Osteoblast (primary cell): ENCODE measurements at places on chromosomes 11 and 22. TPM values are rescaled to one million over a fixed set of nuclear protein-coding genes. Genes with fewer than 3 reads are reported as not detected.

The LRRN4CL gene
- total RNA-seq, result 9.1 and 13.8 TPM in 2 replicates

The CTSF gene
- 41.3 and 45.6 TPM in 2 replicates for total RNA-seq

DNA sequence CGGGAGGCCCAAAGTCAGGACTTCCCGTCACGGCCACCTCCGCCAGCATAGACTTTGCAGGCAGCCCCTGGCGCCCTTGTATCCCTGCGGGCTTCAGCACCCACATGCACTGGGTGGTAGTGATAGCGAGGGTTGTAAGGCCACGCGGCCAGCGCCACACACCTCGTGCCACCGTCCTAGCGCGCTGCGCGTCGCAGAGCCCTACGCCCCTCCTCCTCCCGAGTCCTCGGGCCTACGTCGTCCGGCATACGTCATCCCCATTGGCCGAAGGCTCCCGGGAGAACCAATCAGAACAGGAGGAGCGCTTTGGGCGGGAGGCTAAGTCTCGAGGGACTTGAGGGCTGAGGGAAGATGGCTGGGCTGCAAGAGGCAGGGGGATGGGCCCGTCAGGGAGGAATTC, 1.3 kb upstream of the BTBD18 start:
- no peak for DNase-seq

- DNase-seq, result no peak
These were observed 17.6 kb upstream of the LIN7C start for GRCh38 chr11:27524155-27524554.

DNA sequence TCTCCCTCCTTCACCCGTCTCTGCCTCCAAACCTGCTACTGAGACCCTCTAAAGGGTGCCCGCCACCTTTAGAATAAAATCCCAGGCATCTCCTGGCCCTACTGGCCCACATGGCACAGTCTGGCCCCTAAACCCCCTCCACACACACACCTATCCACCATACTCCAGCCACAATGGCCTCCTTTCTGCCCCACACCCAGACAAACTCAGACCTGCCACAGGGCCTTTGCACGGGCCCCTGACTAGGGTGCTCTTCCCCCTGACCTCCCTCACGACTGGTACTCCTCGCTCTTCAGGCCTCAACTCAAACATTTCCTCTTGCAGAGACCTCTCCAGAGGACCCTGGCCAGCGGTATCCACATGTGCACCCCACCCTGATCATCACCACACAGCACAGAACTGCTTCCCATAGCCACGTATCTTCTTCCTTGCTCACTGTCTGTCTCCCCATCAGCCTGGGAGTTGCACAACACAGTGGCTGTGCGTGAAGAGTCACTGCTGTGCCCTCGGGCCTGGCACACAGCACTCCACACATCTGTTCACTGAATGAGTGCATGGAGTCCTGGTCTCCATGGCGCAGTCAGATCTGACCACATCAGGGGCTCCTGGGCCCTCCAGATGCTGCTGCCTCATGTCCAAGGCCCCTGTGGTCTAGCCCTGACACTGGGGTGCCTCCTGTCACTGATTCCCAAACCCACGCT, 66.2 kb upstream of the TCF20 start:
- DNase-seq, result no peak

DNA sequence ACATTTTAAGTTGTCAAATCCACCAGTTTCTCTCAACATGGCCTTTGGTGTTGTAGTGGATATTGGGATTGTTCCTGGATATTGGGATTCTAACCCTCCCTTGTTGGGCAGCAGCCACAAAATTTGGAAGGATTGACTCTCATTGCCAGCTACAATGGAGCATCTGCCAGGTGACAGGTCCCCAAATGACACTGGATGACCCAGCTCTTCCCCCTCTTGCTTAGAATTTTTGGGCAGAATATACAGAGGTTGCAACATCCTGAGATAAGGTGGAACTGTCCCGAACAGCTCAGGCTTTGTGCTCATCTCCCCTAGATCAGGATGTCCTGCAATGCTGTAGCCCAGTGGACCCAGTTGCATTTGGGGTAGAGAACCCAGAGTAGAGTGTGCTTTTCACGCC, 5.3 kb upstream of the TBC1D22A start:
- no peak for DNase-seq

GRCh38 chr11:113644605-113645004, 61.5 kb downstream of the TMPRSS5 start:
- no peak for DNase-seq

DNA sequence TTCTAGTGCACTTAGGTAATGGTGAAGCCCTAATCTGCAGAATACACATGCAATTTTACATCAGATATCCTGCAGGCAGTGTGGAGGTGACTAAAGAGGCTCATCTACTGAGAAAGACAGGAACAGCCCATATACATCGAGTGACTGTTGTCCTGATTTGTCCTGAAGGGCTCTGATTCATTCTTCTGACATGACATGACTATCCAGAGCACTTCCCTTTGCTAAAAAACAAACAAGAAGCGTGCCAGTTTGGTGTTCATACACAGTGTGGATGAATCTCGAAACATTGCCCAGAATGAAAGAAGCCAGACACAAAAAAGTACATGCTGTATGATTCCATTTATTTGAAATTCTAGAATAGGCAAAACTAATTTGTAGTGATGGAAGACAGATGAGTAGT, 48.0 kb upstream of the AMPD3 start:
- DNase-seq, result no peak

DNA sequence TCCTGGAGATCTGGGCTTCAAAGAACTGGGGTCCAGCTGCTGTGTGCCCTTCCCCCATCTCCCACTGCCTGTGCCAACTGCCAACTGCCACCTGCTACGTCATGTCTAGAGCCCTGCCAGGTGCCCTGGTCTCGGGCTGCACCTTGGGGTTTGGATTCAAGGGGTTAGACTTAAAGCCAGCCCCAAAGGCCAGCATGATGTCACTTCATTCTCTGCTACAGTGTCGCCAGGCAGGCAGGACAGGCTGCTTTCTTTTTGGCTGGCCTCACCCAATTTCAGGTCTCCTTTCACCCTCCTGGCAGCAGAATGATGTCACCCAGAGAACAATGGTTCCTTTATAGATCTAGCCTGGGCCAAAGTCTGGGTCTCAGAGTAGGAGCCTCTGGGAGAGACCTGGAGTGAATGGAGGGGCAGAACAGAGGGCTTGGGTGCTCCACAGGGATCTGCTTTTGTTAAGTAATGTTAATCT, 79.5 kb upstream of the CRYBB3 start:
- no peak for DNase-seq

- DNase-seq, result peak; percentile 83
These were observed 7.6 kb upstream of the LMO2 start for GRCh38 chr11:33899400-33900037.

- DNase-seq, result no peak
These were observed 5.6 kb upstream of the STARD10 start for GRCh38 chr11:72799441-72799840.

The HEPN1 gene
- total RNA-seq, result under 0.01 TPM in 1 of 2 replicates, not detected in the other

GRCh38 chr22:46515208-46516111, 22.0 kb downstream of the CELSR1 start:
- peak; percentile 97 for DNase-seq

DNA sequence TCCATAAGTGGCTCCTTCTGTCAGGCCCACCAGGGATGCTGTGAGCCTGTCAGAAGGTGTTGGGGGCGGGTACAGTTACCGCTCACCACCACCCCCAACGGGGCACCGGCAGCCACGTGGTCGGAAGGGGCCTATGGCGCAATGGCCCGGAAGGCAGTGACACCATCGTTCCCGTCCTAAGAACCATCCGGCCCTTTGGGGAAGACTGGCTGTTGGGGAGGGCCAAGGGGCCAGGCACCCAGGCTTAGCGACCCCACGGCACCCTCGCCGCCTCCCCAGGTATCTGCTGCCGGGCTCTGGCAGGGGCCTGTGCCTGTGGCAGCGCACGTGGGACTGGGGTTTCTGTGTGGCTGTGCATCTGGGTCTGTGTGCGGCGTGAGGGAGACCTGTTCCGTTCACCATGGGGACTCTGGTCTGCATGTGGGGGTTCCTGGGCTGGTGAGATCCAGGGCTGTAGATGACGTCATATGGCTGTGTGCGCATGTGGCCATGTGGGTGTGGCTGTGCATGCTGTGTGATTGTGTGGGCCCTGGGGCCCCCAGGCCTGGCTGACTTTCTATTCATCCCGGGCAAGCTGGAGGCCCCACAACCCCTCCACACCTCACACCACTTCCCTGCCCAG, 717 bp downstream of the OSM start:
- peak; percentile 34 for DNase-seq

DNA sequence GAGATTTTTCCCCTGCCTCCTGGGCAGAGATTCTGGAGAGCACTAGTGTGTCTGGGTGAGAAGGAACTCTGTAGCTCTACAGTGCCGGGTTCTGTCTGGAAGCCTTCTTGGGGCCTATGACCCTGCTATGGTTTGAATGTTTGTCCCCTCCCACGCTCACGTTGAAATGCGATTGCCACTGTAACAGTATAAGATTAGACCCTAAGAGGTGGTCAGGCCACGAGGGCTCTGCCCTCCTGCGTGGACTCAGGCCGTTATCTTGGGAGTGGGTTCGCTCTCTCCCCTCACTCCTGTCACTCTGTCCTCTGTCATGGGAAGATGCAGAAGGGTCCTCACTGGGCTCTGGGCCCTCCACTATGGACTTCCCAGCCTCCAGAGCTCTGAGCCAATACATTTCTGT, 3.5 kb downstream of the AP5B1 start:
- DNase-seq, result peak; percentile 49

The MICAL2 gene
- total RNA-seq, result 109 and 156 TPM in 2 replicates

The XNDC1N gene
- 8.8 and 9.4 TPM in 2 replicates for total RNA-seq

GRCh38 chr22:17647991-17648390, 9.4 kb downstream of the BCL2L13 start:
- peak; percentile 77 for DNase-seq

- DNase-seq, result no peak
These were observed 449.7 kb upstream of the DDI1 start for GRCh38 chr11:103586756-103587155.

The APOBEC3F gene
- 3.5 and 5.1 TPM in 2 replicates for total RNA-seq

The BBOX1 gene
- under 0.01 and 0.36 TPM in 2 replicates for total RNA-seq

The TSPO gene
- 274 and 297 TPM in 2 replicates for total RNA-seq

The LGALS12 gene
- under 0.01 TPM in 1 of 2 replicates, not detected in the other for total RNA-seq

DNA sequence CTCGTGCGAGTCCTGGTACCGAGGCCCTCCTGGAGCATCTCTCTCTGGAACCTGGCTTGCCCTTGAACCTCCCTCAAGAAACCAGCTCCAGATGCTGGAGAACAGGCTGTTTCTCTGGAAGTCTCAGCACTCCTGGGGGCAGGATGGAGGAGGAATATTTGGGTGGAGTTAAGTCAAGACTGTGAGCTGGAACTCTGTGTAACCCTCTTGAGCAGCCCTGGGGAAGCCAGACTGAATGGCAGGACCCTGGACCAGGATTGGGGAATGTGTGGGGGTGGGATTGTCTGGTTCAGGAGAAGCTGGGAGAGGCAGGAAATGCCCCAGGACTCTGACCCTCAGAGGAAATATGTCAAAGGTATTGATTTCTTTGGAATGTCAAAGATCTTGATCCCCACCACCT, 7.7 kb downstream of the CREB3L1 start:
- no peak for DNase-seq

DNA sequence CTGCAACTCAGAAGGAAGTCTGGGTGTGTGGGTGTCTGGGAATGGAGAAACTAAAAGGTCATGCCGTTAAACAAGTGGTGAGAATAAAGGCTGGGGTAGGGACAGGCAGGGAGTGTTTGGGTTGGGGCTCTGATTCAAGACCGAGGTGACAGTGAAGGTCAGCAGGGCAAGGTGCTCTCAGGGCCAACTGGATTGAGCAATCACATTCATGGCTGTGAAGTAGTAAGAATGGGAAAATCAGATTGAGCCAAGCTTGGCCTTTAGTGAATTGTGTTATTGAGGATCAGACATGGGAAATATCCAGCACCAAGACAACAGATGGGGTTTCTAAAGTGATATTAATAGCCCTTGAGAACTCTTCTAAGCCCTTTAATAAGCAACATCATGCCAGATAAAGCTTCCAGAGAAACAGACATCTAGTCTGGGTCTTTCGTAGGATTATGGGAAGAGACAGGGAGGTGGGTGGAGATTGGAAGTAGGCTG, 24.3 kb downstream of the SCN3B start:
- no peak for DNase-seq

DNA sequence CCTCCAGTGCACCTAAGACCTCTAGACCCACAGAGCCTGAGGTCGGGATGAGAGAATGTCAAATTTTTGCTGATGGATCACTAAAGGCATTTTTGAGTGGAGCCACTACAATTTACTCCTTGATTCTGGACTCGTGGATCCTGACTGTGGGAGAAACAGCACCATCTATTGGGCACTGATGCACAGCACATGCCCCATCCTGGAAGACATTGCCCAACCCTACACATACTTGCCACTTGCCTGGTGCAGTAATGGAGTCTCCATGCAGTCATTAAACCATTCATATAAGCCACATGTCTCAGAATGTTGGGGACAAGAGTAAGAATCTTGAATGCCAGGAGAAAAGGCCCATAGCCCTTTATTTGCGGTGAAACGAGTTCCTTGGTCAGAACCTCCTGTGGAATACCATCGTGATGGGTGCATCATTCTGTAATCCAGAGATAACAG, 103.9 kb downstream of the GGTLC2 start:
- peak; percentile 80 for DNase-seq

The NAP1L4 gene
- total RNA-seq, result 72.0 and 87.8 TPM in 2 replicates

The NTM gene
- 48.1 and 92.8 TPM in 2 replicates for total RNA-seq

- peak; percentile 32 for DNase-seq
These were observed 974.2 kb downstream of the JRKL start for GRCh38 chr11:97364047-97364446.

GRCh38 chr22:45677063-45677462, 5.4 kb downstream of the ATXN10 start:
- peak; percentile 59 for DNase-seq

- peak; percentile 91 for DNase-seq
These were observed 868 bp downstream of the TEF start for GRCh38 chr22:41382610-41383009.

- peak; percentile 74 for DNase-seq
These were observed 584.0 kb downstream of the KCNA4 start for GRCh38 chr11:29432719-29433325.

The CDCA5 gene
- total RNA-seq, result 2.1 and 3.3 TPM in 2 replicates
